ENCODE measurements at places on chromosomes 4 and X.
A peak's percentile ranks its signal among the peaks of the same experiment; 100 is the strongest.

DNA sequence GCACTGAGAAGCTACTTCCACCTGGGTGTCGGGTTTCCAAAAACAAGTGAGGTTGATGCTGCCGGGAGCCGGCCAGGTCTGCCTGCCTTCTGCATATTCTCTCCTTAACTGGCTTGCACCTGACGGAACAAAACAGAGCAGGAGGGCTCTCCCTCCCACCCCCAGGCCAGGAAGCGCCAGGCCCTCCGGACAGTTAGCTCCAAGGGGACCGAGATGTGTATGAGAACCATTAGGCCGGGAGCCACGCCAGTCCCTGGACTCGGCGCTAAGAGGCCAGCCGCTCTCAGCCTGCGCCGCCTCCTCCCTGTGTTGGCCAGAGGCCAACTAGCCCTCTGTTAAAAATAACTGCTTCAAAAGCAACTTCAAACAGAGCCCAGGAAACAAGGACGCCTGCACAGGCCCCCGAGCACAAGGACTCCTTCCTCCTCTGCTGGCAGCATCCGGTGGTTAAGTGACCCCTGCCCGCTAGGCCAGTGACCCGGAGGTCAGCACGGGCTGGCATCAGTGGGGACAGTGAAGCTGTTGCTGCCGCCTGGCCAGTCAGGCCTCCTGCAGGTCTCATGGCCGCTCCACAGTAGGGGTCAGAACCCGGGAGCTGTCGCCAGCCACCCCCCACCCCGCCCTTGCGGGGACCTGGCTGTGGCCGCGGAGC, 107.9 kb downstream of the ABLIM2 start:
- DNase-seq = peak; percentile 75

GRCh38 chr4:19694812-19695211, 556.9 kb upstream of the SLIT2 start:
- DNase-seq = no peak

DNA sequence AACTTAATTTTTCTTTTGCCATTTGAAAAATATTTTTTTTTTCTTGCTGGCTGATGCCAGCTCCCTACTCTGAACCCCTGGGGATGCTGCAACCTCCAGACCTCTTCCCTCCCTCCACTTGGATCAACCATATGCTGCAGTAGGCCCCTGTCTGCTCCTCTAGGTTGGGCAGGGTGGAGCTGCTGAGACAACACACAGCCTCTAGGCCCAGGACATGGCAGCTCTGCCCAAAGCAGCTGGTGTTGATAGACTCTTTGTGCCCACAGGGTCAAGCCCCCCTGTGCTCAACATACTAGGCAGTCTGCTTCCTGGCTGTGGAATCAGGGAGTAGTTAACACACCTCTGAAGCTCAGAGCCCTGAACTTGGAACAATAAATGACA, 19.9 kb upstream of the CLNK start:
- DNase-seq = no peak

- DNase-seq = no peak
Measured at GRCh38 chrX:38236901-38237615, 16.4 kb upstream of the SRPX start.

- no peak for DNase-seq
Measured at GRCh38 chr4:81919810-81920209, 448.1 kb upstream of the RASGEF1B start.

- no peak for DNase-seq
Measured at GRCh38 chr4:104500442-104500841, 5.7 kb upstream of the CXXC4 start.

DNA sequence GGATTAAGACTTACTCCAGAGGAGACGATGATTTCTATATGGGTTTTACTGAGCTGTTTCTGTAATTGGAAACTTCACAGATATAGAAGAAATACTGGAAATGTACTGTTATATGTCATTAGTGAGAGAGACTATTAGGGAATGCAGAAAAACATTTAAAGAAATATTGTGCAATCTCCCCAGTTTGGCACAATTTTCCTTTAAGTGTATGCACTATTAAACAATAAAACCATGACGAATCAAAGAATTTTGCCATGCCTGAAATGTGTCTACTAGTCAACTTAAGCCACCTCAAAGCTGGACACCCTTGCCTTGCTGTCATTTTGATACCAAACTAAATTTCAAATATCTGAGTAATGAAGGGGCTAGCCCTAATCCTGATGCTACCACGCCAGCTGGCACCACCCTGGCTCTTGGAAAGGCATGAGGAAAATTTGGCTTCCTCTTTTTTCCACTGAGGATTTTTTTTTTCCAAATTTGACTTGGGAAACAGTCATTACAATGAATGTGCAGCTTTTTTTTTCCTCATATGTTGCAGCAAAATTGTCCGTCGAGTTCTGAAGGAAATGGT, 36.1 kb downstream of the MTTP start:
- no peak for DNase-seq

- DNase-seq = no peak
Measured at GRCh38 chrX:78979789-78980464, 34.7 kb downstream of the P2RY10 start.

- no peak for DNase-seq
Measured at GRCh38 chr4:5908876-5909427, 16.1 kb upstream of the CRMP1 start.

DNA sequence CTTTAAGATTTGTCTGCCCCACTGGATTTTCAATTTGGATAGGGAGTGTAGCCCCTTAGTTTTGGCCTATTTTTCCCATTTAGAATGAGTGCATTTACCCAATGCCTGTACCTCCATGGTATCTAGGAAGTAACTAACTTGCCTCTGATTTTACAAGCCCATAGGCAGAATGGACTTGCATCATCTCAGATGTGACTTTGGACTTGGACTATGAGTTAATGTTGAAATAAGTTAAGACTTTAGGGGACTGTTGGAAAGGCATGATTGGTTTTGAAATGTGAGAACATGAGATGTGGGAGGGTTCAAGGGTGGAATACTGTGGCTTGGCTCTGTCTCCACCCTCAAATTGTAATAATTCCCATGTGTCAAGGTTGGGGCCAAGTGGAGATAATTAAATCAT, 2480.2 kb downstream of the PCDH7 start:
- DNase-seq = no peak

- no peak for DNase-seq
Measured at GRCh38 chrX:106263817-106264216, 95.7 kb downstream of the PWWP3B start.

- DNase-seq = no peak
Measured at GRCh38 chrX:79035421-79035820, 90.2 kb downstream of the P2RY10 start.

- no peak for DNase-seq
Measured at GRCh38 chr4:184983672-184984356, 34.5 kb upstream of the HELT start.
